HFFc6 (cell line): ENCODE measurements at places on chromosomes 6 and 20.

- no peak for DNase-seq
Measured at GRCh38 chr6:70599187-70599586, 32.5 kb downstream of the SDHAF4 start.

- peak; percentile 29 for DNase-seq
Measured at GRCh38 chr6:16674801-16675392, 86.4 kb downstream of the ATXN1 start.

DNA sequence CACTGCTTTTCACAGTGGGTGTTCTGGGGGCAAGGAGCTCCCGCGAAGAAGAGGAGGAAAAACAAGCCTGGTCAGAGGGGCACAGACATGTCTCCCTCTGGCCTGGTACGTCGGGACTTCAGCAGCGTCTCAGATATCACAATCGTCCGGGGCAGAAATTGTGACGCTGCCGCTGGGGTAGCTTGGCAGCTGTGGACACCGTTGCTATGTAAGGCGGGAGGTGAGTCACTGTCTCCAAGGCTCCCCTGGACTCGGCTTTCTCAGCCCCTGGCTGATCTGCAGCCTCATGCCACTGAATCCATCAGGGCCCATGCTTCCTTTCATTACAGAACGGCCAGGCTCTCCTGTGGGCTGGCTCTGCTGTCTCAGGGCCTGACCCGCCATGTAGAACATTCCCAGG, 98.7 kb downstream of the SULF2 start:
- DNase-seq = no peak

GRCh38 chr20:23655491-23656211, 17.9 kb upstream of the CST3 start:
- no peak for DNase-seq

- no peak for DNase-seq
Measured at GRCh38 chr20:33653900-33654596, 8.1 kb upstream of the C20orf144 start.

- no peak for DNase-seq
Measured at GRCh38 chr6:90175627-90176538, 120.8 kb downstream of the BACH2 start.

DNA sequence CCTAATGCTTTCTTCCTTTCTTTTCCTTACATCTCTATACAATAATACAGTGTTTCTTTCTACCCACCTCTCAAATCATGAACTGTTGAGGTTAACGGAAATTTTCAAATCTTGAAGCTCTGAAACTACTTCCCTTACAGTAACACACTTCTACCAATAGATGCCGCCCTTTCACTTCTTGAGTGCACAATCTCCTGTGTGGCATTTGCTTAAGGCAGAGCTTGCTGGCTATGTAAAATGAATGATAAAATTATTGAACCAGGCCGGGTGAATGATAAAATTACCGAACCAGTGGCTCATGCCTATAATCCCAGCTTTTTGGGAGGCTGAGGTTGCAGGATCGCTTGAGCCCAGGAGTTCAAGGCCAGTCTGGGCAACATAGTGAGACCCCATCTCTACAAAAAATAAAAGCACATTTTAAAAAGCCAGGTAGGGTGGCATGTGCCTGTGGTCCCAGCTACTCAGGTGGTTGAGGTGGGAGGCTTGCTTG, 56.8 kb downstream of the KCNS1 start:
- peak; percentile 78 for DNase-seq
